ENCODE measurements at places on chromosomes 3 and 15. TPM values are rescaled to one million over a fixed set of nuclear protein-coding genes. Genes with fewer than 3 reads are reported as not detected.

Gene ARL14
- total RNA-seq = not detected

Gene PLD1
- 54.8 TPM for total RNA-seq

Gene SHF
- total RNA-seq = 5.4 TPM

Gene SIDT1
- total RNA-seq = 11.4 TPM

Gene SLC2A2
- 2.0 TPM for total RNA-seq

Gene INAFM2
- 3.3 TPM for total RNA-seq

Gene BFSP2
- total RNA-seq = not detected

Gene CCDC80
- total RNA-seq = 22.7 TPM

Gene HHATL
- total RNA-seq = not detected

Gene C3orf18
- total RNA-seq = 1.3 TPM

Gene SLC9C1
- total RNA-seq = not detected

Gene PEX5L
- total RNA-seq = not detected

Gene ANKUB1
- total RNA-seq = not detected

Gene FILIP1L
- 15.3 TPM for total RNA-seq

Gene PLXND1
- total RNA-seq = 19.0 TPM

Gene PLA2G4E
- total RNA-seq = 57.7 TPM

Gene SKOR1
- 2.3 TPM for total RNA-seq

Gene ZMAT3
- 13.5 TPM for total RNA-seq

Gene AMIGO3
- 1.6 TPM for total RNA-seq

Gene C3orf20
- 0.21 TPM for total RNA-seq

All from suprapubic skin (tissue), 4 donors.